ENCODE measurements at places on chromosomes 1 and 21.

DNA sequence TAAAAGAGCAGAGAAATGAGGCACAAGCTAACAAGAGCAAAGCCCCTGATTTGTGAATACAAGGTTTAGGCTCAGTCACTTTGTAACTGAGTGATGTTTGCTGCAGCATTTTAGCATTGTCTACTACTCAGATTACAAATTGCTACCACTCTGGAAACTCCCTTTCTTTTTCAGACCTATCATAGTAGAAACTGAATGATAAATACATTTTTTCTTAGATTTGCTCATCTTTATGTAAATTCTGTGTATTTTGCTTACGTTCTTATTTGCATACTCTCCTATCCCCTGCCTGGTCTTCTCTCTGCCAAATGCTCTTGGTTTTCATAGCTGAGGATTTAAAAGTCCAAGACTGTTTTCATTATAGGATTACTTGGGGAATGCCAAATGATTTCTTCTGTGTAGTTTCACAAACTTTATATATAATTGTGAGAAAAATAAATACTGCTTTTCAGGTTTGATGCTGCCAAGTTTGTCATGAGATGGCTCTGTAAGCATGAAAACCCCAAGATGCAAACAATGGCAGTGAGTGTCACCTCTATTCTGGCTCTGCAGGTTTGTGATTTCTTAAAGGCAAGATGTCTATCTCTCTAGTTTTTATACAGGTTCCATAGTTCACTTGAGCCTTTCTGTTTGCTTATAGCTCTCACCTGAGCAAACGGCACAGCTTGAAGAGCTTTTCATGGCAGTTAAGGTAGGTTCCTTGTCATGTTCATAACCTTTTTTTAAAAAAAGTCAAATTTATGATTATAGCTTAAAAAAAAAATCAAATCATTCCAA is 24.7 kb downstream of the ZYG11A start:
- no peak for DNase-seq

GRCh38 chr1:38131024-38131585 is 84.5 kb upstream of the POU3F1 start:
- DNase-seq: no peak

DNA sequence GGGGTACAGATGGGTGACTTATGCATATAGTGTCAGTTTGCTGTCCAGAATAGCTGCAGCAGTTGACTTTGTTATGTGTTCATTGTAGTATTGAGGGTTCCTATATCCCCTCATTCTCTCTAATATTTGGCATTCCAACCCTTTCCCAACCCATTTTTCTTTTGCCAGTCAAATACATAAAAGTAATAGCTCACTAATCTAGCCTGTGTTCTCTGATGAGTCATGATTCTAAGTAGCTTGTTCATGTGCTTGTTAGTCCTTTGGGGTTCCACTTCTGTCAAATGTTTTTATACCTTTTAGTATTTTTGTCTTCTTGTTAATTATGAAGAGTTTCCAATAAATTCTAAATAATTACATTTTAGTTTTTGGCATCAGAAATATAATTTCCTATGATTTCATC is 99.2 kb upstream of the MROH9 start:
- no peak for DNase-seq

- DNase-seq: no peak
Measured at GRCh38 chr1:211811848-211812247, 18.7 kb downstream of the LPGAT1 start.

- no peak for DNase-seq
Measured at GRCh38 chr1:85339656-85340399, 63.4 kb upstream of the BCL10 start.

GRCh38 chr1:209755926-209756614 is at the start of gene TRAF3IP3:
TRAF3IP3 (plus strand) TSS chr1:209756053; CDS start chr1:209760040, 3,987 bp downstream.
- peak; percentile 79 for DNase-seq

- no peak for DNase-seq
Measured at GRCh38 chr1:31987135-31987619, 26.5 kb upstream of the KHDRBS1 start.

GRCh38 chr1:82507011-82507410 is 706.3 kb downstream of the ADGRL2 start:
- no peak for DNase-seq

DNA sequence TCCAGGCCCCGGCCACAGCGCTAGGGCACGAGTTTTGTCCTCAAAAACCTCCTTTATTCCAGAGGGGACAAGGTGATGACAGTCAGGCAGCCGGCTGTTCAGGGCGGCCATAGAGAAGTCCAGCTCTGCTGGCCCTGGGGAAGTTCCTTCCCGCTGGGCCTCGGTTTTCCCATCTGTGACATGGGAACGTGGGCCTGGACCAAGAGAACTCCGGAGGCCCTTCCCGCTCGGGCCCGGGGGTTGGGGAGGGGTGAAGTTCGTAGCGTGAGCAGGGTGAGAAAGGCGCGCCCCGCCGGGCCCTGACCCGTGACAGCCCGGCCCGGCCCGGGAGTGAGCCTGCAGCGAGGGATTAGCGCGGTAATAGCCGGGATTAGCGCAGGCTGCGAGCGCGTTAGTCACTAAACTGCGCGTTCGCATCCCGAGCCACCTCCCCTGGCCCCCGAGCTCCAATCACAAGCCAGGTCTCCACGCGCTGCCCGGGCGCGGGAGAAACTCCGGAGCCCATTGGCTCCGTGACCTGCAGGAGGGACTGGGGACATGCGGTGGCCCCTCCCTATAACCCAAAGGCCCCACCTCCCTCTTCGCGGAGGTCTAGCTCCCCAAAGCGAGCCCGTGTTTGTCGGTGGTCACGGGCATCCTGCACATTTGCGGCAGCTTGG is 29.8 kb upstream of the PADI2 start:
- DNase-seq: no peak

- no peak for DNase-seq
Measured at GRCh38 chr1:167602840-167603239, 27.2 kb upstream of the RCSD1 start.

GRCh38 chr1:198276241-198276640 is 119.4 kb downstream of the NEK7 start:
- DNase-seq: no peak

DNA sequence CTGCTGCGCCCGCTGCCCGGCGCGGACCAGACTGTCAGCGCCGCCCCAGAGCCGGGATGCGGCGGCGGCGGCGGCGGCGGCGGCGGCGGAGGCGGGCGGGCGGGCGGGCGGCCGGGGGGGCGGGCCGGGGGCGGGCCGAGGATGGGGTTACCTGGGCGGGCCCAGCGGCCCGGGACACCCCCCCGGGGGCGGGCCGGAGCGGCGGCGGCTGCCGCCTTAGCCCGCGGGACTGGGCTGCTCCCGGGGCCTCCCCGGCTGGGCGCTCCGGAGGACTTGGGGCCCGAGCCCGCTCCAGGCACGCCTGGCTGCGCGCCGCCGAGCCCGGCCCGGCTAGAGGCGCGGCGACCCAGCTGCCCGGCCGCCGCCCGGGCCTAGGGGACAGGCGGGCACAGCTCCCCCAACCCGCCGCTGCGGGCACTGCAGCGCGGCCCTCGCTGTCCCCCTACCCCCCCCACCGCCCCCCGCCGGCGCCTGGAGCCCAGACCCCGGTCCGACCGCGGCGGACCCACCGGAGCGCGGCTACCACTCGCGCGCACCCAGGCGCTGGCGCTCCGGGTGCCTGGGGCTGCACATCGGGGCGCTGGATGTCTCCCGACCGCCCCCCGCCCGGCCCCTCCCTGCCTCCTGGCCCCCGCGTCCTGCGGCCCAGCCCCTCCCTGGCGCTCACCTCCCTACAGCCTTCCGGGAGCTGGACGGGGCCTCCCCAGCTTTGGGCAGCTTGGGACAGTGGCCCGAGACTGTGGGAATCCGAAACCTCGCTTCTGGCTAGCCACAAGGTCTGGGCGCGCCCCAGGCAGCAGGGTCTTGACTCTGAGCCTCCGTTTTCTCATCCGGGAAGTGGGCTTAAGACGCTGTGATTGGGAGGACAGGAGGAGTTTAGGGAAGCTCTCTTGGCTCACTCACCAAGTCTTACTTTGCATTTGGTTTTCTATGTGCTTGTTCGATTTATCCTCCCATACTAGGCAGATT is at the start of gene WNT4:
WNT4 (minus strand) TSS at position 33 of the 969 bp plus-strand sequence. CDS start 175 bp downstream, outside the sequence.
- DNase-seq: no peak

- DNase-seq: no peak
Measured at GRCh38 chr1:37765916-37766664, 1.2 kb upstream of the EPHA10 start.

DNA sequence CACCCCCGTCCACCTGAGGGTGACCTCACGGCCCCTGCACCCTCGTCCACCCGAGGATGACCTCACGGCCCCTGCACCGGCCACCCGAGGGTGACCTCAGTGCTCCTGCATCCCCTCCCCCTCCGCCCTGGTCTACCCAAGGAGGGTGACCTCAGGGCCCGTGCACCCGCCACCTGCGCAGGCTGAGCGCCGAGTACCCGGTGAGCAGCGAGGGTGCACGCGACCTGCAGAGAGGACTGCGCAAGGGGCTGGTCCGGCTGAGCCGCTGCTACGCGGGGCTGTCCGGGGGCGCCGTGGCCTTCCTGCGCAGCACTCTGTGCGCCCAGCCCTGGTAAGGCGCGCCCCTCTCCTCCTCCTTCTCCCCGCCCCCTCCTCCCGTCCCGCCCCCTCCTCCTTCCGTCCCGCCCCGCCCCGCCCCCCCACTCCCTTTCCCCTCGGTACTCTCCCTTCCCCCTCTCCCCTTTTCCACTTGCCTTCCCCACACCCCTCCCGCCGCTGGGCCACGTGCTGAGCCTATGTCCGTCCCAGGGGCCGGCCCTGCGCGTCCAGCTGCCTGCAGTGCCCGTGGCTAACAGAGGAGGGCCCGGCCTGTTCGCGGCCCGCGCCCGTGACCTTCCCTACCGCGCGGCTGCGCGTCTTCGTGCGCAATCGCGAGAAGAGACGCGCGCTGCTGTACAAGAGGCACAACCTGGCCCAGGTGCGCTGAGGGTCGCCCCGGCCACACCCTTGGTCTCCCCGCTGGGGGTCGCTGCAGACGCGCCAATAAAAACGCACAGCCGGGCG is 28.4 kb downstream of the TRIM11 start:
- DNase-seq: peak; percentile 64

DNA sequence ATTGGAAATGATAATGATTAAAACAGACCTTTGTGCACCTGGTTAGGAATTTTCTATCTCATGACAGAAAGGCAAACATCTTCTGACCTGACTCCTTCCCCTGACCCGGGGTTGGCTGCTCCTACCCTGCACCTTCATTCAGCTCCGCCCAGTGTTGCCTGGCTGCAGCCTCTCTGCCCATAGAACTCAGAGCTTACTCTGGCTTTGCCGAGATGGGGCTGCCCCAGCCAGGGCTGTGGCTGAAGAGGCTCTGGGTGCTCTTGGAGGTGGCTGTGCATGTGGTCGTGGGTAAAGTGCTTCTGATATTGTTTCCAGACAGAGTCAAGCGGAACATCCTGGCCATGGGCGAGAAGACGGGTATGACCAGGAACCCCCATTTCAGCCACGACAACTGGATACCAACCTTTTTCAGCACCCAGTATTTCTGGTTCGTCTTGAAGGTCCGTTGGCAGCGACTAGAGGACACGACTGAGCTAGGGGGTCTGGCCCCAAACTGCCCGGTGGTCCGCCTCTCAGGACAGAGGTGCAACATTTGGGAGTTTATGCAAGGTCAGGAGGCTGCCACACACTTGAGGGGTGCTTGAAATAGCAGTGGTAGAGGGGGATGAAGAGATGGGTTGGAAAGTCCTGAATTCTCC is at the start of gene DIO1:
DIO1 (plus strand) TSS at position 189 of the 638 bp plus-strand sequence; CDS start at position 213, 24 bp downstream.
- DNase-seq: no peak

- DNase-seq: no peak
Measured at GRCh38 chr1:26148887-26149286, 10.0 kb upstream of the FAM110D start.
